ENCODE measurements at places on chromosomes 3 and 15.

DNA sequence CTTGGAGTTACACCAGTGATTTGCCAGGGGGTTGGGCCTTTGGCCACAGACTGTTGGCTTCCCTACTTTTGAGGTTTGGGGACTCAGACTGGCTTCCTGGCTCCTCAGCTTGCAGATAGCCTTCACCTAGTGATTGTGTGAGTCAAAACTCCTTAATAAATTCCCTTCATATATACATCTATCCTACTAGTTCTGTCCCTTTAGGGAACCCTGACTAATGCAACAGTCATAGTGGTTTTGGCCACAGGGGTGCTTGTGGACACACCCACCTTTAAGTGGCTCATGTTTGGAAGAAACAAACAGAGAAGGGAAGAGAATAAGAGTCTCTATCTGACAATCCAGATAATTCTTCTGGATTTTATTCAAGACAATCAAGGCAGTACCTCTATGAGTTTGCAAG is 457.7 kb downstream of the EPHA3 start:
- no peak for DNase-seq

DNA sequence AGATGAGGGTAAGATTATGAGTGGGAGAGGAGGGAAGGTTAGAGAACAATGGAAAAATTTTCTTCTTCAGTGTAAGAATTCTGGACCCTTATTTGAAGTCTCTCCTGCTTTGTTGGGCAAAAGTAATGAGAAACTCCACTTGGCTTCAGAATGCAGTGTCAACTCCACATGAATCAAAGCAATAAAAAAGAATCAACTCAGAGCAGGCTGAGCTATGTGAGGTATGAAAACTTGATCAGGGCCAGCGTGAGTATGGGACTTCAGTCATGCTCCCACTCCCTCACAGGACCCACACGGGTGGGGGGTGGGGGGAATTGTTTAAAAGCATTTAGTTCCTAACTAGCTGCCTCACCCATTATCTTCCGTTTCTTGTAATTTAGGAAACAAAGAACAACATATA is 502.2 kb downstream of the PDCD6IP start:
- DNase-seq = no peak

DNA sequence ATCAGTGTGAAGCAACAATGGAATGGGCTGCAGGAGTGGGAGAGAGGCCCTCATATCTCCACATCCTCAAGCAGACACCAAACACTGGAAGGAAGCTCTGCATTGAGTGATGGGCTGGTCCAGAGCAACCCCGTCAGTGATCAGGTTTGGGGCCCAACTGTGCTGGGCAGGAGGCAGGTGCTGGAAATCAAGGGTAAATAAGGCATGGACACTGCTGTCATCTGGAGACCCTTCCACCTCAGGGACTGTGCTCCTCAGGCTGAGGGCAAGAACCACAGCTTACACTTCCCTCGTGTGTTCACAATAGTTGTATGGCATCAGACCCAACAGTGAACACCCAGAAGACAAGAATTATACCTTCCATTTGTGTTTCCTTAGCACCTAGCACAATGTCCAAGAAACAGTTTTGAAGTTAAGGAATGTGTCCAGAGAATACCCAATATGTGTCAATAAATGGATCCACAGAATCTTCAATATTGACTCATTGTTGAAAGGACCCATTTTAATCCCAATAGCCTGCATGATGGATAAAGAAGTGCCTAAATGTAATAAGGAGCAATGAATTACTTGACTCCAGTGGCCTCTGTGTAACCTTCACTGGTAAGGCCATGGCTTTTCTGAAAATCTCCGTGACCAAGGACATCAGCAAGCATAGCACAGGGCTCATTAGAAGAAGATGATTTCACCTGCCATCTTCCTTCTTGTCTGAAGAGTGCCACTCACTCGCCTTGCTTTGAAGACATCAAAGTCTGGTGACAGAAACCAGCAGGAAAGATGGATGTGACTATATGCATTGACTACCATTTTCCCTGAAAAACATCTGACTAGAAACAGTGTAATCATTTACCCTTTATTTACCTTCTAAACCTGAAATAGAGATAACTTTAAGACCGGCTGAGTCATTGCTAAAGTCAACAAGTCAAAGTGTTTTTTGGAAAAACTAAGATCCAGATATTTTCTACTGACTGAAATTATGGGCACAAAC is 7.0 kb upstream of the AHSG start:
- no peak for DNase-seq

- DNase-seq = no peak
These were observed 277.9 kb upstream of the LMCD1 start for GRCh38 chr3:8223766-8224165.

DNA sequence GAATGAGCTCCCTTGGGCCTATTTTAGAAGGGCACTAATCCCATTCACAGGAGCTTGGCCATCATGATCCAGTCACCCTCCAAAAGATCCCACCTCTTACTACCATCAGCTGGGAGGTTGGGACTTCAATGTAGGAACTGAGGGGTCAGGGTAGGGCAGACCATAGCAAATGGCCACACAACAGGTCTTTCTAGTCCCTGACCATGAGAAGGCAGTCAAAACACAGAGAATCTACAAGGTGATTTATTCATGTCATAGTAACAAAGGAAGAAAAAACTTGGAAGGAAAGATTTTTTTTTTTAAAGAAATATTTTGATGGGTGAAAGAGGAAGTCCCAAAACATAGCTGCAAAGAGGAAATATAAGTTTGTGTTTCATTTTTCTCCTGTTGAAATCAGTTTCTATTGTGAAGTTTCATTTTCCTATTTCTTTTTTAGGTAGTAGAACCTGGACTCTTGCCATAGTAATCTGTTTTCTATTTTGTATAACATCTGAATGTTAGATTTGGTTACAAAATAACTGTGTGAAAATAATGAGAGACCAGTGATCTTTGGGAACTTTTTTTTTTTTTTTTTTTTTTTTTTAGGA is 23.5 kb upstream of the TNFSF10 start:
- no peak for DNase-seq

DNA sequence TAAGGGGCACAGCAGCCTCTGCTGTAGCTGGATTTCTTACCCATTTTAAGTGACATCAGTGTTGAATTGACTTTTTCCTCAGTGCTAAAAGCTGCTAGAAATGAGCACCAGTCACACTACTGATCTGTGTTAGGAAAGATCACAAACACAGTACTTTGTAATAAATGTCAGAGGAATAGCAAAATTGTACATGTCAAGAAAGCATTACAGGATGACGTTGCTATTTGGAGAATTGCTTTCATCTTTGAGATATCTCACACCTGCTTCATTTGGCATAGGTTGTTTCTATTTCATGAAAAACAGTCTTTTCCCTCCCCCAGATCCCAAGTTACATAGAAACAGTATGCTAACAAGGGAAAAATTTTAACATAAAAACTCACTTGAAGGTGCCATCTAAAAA is 77.8 kb downstream of the SLC25A26 start:
- DNase-seq = no peak

- no peak for DNase-seq
These were observed 88.7 kb downstream of the DHX30 start for GRCh38 chr3:47891613-47892005.

DNA sequence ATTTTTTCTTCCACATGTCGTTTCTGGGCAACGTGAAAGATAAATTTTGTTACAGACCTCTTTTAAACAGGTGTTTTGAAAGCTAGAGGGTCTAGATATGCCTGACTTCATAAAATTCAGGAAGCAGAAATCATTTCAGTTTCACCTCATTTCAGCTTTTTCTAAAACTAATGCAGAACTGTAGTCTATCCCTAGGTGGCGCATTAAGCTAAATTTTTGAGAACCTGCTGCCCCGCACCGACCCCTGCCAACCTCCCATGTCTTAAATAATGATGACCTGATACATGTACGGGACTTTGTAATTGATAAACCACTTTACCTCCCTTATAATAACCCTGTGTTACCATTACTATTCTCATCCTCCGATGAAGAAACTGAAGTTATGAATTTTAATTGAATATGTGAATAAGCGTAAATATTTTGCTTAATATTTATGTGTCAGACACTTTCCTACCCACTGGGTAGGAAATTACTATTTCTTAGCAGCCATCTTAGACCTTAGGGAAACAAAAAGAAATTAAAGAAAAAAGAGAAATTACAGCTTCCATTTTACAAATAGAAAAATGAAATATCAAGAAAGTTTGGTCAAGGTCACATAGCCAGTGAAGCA is 78.7 kb upstream of the GCNT3 start:
- DNase-seq = no peak

DNA sequence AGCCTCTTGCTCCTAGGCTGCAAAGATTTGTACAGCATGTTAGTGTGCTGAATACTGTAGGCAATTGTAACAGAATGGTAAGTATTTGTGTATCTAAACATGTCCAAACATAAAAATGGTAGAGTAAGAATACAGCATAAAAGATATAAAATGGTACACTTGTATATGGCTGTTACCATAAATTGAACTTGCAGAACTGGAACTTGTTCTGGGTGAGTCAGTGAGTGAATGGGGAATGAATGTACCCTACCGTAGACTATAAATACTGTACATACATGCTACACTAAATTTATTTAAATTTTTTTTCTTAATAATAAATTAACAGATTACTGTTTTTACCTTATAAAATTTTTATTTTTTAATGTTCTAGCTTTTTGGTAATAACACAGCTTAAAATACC is 858.7 kb downstream of the ROBO2 start:
- no peak for DNase-seq

- no peak for DNase-seq
These were observed 351.4 kb upstream of the KCNMB2 start for GRCh38 chr3:178184833-178185232.

GRCh38 chr3:12741209-12741608 is 17.9 kb downstream of the TMEM40 start:
- DNase-seq = no peak

DNA sequence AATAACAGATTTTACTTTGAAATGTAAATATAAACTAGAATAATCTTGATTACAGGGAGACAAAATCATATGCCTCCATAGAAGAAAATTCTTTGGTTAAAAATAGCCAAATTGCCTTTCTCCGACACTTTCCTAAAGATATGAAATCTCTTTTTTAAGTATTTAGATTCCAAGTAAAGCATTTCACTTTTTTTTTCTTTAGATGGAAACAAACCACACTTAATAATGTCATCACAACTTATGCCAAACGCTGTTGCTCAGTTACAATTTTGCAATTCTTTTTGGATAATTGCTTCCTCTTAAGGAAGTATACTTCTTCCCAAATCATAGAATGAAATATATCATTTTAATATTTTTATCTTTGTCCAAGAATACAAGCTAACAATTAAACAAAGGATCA is 294.1 kb upstream of the ARL6 start:
- DNase-seq = no peak

DNA sequence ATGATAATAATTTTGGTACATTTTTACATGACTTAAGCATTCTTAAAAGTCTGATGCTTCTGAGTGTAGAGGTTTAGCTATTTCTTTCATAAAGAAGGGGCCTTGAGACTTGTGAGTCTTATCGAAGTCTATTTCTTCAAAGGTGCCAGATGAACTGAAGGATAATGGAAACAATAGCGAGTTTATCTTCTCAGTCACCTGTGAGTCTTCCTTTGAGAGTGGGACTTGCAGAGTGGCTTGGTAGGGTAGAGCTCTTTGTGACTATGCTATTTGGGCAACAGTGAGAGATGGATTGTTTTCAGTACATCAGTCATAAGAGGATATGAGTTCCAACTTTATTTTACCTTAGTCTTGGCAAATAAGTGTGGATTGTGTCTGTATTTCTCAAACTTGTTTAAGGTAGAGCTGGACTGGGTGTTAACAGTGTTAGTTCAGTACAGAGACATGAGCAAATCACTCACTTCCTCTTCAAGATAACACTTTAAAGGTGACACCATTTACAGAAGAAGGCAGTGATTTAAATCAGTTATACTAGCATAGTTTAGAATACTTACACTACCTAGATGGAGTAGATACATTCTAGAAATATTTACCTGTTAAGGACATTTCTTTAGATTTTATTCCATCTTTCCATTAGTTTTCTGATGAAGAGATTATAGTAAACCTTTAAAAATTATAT is 3.2 kb downstream of the AKAP13 start:
- DNase-seq = no peak

DNA sequence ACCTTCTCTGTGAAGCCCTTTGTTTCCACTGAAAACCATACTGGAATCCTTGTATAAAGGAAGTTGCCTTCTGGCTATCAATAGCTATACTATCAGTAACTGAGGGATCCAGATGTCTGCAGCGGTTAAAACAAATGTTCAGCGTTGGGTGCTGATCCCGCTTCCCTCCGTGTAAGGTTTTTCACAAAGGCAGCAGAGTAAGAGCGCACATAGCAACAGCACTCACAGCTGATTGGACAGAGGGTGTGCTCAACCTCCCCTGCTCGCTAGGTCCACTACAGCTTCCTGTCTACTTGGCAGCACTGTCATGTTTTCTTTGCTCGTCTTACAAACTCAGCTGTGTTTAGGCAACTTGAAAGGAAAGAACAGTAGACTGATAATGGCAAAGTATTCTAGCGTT is 27.3 kb downstream of the ATOSA start:
- no peak for DNase-seq

GRCh38 chr15:43412096-43412495 is 41.2 kb downstream of the TUBGCP4 start:
- DNase-seq = no peak

GRCh38 chr15:34759347-34759746 is 4.5 kb upstream of the GJD2 start:
- DNase-seq = no peak

- peak; percentile 63 for DNase-seq
These were observed 41.2 kb upstream of the UBE2Q2 start for GRCh38 chr15:75801859-75802593.

GRCh38 chr15:85925649-85926237 is 131.0 kb upstream of the KLHL25 start:
- no peak for DNase-seq

GRCh38 chr3:183339461-183340086 is 86.5 kb downstream of the B3GNT5 start:
- no peak for DNase-seq

GRCh38 chr3:155763870-155764463 is 19.1 kb upstream of the PLCH1 start:
- no peak for DNase-seq

- no peak for DNase-seq
These were observed 54.2 kb upstream of the MCTP2 start for GRCh38 chr15:94177112-94177511.

- DNase-seq = no peak
These were observed 41.1 kb downstream of the IFT57 start for GRCh38 chr3:108181172-108181571.

GRCh38 chr15:66719471-66719870 is 17.4 kb downstream of the SMAD6 start:
- DNase-seq = no peak

DNA sequence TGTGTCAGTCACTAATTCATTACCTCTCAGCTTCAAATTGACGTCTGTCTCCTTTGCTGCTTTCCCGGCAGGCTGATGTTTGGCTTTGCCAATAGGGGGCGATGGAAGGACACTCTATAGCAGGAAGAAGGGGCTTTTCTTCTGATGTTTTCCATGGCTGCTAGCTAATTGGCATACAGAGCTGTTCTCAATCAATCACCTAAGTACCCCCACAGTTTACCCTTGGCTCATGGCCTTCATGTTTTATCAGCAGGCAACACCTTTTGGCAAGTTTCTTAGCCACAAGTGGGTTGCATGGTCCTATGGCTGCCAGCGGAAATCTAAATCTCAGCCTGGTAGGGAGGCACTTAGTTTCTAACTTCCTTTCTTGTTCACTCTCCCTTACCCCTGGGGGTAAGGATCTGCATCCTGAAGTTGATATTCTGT is 45.0 kb downstream of the ESYT3 start:
- DNase-seq = no peak

All from stimulated activated CD8-positive, alpha-beta memory T cell treated with anti-CD3 and anti-CD28 coated beads, Interleukin-15, amount 100 ng/mL, for 1 hour (primary cell).